Activated T-helper 2 cell treated with anti-CD3 and anti-CD28 coated beads, Interferon-gamma antibody, Interleukin-2, Interleukin-4, amounts not matched to agents 10 μg/mL and 5 μg/mL and 100 μg/mL, durations not matched to agents 14 hours and 24 hours and 36 hours (primary cell): ENCODE measurements at places on chromosomes 3 and 15. TPM values are rescaled to one million over a fixed set of nuclear protein-coding genes. Genes with fewer than 3 reads are reported as not detected.

DNA sequence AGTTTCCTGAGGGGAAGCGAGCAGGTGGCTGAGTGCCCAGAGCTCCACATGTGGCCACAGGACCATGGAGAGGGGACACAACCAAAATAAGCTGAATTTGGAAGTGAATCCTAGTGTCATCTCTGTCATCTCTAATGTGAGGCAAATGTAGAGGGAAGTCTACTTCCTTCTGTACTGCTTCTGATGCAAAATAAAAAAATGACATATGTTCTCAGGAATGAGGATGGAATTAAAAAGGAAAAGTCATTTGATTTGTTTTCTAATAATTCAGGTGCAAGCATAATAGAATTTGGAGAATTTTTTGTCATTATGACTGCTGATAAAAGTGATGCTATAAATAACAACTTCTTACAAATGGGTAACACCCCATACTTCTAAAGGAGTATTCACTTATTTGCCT lies 59.5 kb upstream of the POU1F1 start:
- DNase-seq = no peak

GRCh38 chr15:30010746-30011145 lies 72.0 kb upstream of the GOLGA8J start:
- no peak for DNase-seq

Gene DAG1
- total RNA-seq = 17.0 and 25.9 TPM in 2 replicates

DNA sequence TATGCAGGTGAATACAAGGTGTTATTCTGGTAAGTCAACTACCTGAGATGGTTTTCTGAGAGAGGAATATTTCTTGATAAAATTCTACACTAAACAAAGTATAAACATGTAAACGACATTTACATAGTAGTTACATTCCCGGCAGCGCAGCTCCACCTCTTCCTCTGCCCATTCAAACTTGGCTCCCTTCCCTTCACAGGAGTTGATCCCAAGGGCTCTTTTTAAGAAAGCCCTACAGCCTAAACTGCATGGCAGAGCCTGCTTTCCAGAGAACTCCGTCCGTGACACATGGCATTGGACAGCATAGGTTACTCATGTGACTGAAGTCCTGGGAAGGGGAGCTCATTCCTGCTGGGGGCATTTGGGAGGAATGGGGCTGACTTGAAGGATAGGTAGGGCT lies 22.0 kb upstream of the LCTL start:
- DNase-seq = no peak

- DNase-seq = no peak
Measured at GRCh38 chr3:40267937-40268724, 41.4 kb upstream of the EIF1B start.
